NCI-H2107 (cell line): ENCODE measurements at places on chromosomes 16 and 17.

DNA sequence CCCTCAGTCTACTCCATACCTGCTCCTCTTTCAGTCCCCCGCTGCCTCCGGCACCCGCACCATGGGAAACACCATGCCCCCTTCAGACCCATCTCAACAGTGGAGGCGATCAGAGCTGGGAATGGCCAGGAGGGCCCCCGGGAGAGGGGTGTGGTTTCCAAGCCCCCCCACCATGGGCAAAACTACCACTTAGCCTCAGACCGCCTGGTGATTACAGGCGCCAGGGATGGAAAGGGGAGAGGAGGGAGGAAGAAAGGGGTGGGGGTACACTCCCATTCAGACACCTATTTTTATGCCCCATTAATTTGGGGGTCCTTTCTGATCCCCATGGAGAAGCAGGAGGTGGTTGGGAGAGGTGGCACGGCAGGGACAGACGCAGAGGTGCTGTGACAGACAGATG, at the start of gene C17orf114:
Gene C17orf114, minus strand, starts transcription at position 101 of the 400 bp plus-strand sequence.
- no peak for DNase-seq

DNA sequence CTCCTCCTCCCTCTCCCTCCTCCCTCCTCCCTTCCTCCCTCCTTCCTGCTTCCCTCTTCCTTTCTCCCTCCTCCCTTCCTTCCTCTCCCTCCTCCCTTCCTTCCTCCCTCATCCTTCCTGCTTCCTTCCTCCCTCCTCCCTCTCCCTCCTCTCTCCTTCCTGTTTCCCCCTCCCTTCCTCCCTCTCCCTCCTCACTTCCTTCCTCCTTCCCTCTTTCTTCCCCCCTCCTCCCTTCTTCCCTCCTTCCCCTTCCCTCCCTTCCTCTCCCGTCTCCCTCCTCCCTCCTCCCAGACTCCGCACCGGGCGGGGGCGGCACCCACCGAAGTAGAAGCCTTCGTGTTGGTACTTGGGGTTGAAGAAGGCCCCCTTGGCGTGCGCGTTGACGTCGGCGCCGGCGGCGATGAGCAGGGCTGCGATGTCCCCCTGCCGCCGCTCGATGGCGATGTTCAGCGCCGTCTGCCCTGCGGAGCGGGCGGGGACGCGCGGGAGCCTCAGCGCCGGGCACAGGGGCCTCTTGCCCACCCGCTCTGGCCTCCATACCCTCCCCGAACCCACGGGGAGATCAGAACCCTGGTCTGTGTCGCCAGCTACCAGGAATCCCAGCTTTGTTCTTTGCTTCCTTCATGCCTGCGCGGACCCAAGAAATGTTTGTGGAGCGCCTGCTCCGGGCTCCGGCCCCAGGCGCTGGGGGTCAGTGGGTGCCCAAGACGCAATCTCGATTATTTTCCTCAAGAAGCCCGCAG, 22.2 kb downstream of the TRPV3 start:
- DNase-seq = no peak

DNA sequence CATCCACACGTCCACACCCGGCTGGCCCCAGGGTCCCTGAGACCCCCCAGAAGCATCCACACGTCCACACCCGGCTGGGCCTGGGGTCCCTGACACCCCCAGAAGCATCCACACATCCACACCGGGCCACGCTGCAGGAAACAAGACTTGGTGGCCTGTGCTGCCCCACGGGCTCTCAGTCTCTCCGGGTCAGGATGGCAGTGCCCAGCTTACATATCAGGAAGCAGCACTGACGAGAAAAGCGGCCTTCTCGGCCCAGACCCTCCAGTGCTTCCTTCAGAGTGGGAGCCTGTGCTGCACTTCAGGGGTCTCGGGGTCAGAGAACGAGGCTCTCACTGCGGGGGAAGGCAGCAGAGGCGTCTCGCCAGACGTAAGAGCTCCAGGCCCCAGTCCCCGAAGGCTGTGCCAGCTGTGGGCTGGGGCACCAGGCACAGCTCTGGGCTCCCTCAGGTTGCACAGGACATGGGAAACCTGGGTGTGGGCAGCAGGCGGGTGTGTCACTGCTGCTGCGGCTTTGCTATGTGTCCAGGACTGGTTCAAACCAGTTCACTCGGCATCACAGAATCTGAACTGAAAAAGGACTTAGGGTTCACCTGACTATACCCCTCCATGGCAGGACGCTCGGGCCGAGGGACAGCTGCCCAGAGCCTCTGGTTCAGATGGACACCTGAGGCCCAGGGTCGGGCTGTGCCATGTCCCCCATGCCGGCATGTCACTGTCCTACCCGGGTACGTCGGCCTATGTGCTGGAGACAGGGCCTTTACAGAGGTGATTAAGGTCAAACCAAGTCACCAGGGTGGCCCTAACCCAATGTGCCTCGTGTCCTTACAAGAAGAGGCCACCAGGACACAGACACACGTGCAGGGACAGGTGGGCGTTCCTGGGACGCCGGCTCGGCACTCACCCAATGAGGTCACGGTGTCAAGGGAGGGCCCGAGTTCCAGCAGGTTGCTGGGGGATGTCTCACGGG, 40.2 kb upstream of the CHMP6 start:
- DNase-seq = no peak

GRCh38 chr17:31660684-31661083, 198.4 kb downstream of the COPRS start:
- DNase-seq = no peak

DNA sequence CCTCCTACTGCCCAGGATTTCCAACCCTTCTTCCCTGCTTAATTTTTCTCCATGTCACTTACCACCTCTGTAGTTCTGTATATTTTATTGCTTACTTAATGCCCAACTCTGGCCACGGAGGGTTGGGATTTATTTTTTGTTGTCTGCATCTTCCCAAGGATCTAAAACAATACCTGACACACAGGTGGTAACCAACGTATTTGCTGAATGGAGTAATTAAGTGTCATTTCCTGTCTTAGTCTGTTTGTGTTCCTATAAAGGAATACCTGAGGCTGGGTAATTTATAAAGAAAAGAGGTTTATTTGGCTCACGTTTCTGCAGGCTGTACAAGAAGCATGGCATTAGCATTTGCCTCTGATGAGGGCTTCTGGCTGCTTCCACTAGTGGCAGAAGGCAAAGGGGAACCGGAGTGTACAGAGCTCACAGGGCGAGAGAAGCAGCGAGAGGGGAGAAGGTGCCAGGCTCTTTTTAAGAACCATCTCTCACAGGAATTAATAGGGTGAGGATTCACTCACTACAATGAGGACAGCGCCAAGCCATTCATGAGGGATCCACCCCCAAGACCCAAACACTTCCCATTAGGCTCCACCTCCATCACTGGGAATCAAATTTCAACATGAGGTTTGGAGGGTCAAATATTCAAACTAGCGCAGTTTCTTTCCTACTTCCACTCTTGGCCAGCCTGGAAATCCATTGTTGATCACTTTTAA, 44.8 kb downstream of the ERN1 start:
- DNase-seq = no peak

- no peak for DNase-seq
Observed at GRCh38 chr17:80456465-80457235, 19.8 kb downstream of the NPTX1 start.

GRCh38 chr16:56783344-56783743, 53.4 kb downstream of the NUP93 start:
- DNase-seq = no peak

GRCh38 chr16:15946257-15947044, 3.0 kb upstream of the ABCC1 start:
- no peak for DNase-seq

DNA sequence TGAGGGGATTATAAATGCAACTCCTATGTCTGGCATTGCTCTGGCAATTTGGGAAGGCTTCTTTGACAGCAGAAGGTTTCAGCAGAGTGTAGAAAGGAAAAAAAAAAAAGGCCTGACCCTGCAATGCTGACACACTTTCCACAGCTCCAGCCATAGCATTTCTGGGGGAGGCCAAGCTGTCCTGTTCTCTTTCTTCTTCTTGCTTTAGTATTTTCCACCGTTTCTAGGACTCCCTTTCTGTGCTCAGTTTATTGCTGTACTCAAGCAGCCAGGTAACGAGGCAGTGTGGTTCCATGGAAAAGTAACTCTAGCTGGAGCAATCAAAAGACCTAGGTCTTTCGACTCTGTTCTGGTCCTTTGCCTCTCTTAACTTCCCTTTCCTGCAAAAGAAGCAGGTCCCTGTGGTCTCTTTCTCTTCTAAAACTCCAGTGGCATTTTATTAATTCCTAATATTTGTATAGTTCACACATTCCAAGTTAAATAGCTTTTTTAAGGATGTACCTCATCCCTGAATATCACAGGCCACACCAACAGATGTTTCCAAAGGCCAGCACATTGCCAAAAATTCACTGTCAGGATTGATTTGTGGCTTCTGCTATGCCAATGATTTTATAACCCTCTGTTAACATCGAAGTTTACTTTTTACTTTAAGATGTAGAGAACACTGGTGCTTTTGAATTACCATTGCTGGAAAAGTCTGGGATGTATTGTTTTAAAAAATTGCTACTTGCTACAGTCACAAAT, 90.3 kb upstream of the BCAR1 start:
- no peak for DNase-seq

DNA sequence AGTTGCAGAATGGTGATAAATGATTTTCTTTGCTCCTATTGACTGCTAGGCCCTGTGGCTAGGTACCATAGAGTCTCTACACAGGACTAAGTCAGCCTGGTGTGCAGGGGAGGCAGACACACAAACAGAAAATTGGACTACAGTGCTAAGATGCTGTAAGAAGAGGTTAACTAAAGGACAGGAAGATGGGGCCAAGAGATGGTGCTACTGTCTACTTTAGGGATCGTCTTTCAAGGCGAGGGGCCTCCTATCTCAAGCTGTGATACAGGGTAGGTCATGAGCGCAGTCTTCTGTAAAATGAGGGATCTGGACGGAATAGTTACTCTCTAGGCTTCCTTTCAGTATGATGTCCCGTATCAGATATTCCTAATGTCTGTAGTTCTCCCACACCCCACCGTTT, 817 bp downstream of the NME1 start:
- no peak for DNase-seq

DNA sequence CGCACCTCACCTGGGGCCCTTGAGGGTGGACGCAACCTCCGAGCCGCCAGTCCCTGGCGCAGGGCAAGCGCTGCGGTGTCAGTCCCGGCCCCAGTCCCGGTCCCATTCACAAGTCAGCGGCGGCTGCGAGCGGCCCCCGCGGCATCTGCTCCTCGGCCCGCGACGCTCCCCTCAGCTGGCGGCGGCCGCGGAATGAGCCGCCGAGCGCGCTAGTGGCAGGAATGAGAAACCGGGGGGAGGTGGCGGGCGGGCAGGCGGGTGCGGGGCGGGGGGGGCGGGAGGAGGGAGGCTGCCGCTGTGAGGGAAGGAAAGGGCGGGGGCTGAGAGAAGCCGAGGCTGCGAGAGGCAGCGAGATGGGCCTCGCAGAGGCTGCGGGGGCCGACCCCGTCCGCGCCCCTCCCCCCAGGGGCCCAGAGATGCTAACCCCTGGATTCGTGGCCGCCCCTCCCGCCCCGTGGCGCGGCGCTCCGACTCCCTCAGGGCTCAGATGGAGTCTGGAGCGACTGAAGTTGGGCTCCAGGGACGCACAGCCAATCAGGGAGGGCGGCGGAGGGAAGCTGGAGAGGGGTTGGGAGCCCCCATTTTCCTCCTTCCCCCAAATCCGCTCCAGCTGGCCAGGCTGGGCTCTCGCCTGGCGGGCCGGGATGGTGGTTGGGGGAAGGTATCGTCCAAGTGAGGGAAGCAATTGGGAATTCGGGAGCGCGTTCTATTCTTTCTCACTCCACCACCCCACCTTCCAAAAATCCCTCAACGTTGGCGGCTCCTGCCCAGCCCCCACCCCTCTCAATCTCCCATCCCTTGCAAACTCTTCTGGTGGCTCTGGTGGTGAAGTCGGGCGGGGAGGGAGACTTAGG, at the start of gene CDH11:
Gene CDH11, minus strand, starts transcription at position 194 of the 854 bp plus-strand sequence. CDS start 117,194 bp downstream, outside the sequence.
- DNase-seq = no peak

GRCh38 chr16:29820271-29820701, at the start of gene MVP:
TSS of gene MVP (plus strand) at chr16:29820462. CDS start at chr16:29830550, 10,088 bp downstream.
- DNase-seq = no peak

- no peak for DNase-seq
Observed at GRCh38 chr16:80511824-80512592, 28.8 kb upstream of the DYNLRB2 start.

DNA sequence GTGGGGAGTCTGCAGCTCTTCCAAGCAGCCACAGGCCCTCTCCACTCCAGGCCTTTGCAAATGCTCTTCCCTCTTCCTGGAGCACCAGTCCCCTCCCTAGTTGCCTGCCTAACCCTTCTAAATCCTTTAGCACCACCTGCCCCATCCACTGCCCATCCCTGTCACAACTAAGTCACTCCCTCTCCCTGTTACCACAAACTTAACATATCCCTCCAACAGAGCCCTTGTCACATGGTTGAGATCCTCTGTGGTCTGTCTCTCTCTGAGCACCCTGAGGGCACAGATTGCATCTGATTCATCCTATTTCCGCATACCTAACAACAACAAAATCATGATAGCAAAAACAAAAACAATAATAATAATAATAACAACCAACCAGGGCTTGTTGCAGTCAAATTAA, 11.0 kb upstream of the BEAN1 start:
- DNase-seq = no peak

DNA sequence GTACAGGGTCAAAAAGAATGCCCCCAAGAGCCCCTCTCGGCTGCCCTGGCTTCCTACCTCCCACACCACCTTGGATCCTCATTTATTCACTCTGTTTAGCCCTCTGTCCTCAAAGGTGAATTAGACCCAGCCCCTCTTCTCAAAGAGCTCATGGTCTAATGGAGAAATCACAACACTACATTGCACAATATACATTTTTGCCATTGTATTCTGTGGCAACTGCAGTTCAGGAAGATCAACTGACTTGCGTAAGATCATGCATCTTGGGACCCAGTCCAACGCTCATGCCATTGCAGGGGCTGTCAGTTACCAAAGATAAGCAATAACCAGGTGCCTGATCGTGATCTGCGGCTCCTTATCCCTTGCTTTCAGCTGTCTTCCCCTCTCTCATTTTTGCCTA, 1.4 kb downstream of the KRT38 start:
- no peak for DNase-seq

- DNase-seq = no peak
Observed at GRCh38 chr16:52492789-52493357, 54.1 kb downstream of the TOX3 start.

- no peak for DNase-seq
Observed at GRCh38 chr16:20398603-20399002, 5.9 kb downstream of the PDILT start.

- no peak for DNase-seq
Observed at GRCh38 chr17:32209608-32210007, 56.0 kb upstream of the RHBDL3 start.

- no peak for DNase-seq
Observed at GRCh38 chr17:34482730-34483129, 96.7 kb upstream of the TMEM132E start.
